MM.1S (cell line): ENCODE measurements at places on chromosomes 2 and 18.

- no peaks in the 10 kb centered on the region for H3K4me1 ChIP-seq
- H3K27ac ChIP-seq = no peak within 1 kb of the TSS
- DNase-seq = no peak
These were observed at the start of gene SERPINB7 for GRCh38 chr18:63775166-63775730. Gene SERPINB7, plus strand, starts transcription at chr18:63775418. Its CDS starts 6,955 bp downstream, at chr18:63782373.

DNA sequence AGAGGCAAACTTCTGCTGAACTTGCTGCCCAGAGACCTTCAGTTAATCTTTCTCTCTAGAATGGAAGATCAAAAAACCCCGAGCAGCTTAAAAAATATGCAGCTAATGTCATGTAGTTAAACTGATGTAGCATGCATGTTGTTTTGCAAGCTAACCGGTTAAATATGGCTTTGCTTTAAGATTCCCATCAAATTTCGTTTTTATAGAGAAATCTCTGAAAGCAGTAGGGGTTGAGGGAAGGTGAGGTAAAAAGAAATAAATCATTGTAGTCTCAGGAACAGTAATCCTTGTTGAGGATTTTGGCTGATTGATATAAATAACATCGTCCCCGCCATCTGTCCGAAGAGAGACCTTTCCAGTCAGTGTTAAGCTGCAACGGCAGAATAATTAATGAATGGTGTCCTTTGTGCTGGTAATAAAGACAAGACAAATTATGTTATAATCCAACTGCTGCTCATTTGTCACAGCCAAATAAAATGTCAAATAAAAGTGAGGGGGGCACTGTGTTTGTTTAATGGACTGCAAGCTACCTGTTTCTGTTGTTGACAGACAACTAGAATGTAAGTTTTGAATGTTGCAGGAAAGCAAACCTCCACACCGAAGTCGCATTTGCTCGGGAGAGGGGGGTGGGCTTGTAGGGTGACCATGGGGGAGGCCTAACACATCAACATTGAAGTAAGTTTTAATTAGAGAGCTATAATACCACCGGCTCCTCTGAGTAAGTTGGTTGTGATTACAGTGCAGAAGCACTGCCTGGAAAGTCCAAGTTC lies 555.5 kb downstream of the ARHGAP15 start:
- no peak for DNase-seq
- H3K36me3 ChIP-seq = no peaks in the 10 kb centered on the region
- H3K27me3 ChIP-seq = no peaks in the 10 kb centered on the region
- no peak overlapping the region for H3K27ac ChIP-seq

GRCh38 chr2:182543741-182544525 lies 117.1 kb upstream of the PDE1A start:
- no peaks in the 10 kb centered on the region for H3K36me3 ChIP-seq
- H3K27ac ChIP-seq = no peak overlapping the region
- H3K27me3 ChIP-seq = no peaks in the 10 kb centered on the region
- peaks cover 19% of the 10 kb centered on the region for H3K4me1 ChIP-seq
- H3K4me3 ChIP-seq = no peak overlapping the region

DNA sequence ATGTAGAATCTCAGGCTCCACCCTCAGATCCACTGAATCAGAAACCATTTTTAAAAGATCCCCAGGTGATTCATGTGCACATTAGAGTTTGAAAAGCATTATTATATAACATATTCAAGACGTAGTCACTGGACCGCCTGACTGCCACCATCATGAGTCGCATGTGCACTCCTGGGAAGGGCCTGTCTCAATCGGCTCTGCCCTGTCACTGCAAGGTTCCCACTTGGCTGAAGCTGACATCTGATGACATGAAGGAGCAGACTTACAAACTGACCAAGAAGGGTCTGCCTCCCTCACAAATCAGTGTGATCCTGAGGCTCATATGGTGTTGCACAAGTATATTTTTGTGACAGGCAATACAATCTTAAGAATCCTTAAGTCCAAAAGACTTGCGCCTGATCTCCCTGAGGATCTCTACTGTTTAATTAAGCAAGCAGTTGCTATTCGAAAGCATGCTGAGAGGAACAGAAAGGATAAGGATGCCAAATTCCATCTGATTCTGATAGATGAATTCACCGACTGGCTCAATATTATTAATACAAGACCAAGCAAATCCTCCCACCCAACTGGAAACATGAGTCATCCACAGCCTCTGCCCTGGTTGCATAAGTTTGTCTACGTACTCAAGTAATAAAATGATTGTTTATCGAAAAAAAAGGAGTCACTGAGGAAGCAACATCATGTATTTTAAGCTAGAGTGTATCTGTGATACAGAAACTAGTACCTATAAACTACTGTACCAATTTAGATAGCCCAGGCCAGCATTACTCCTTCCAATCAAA lies 26.2 kb downstream of the ATAD2B start:
- no peaks in the 10 kb centered on the region for H3K36me3 ChIP-seq
- no peaks in the 10 kb centered on the region for H3K27me3 ChIP-seq
- DNase-seq = no peak
- no peaks in the 10 kb centered on the region for H3K4me1 ChIP-seq

- no peaks in the 10 kb centered on the region for H3K36me3 ChIP-seq
- H3K27ac ChIP-seq = no peak overlapping the region
- peak; percentile 82 for DNase-seq
- H3K4me3 ChIP-seq = no peak overlapping the region
These were observed 45.9 kb upstream of the ITGA4 start for GRCh38 chr2:181411105-181411849.

- H3K27ac ChIP-seq = peak within 1 kb of the TSS; percentile 5; the same call in 1 of the 2 replicates
- H3K4me1 ChIP-seq = peaks cover 13% of the 10 kb centered on the region; the same call in 1 of the 2 replicates
- DNase-seq = peak; percentile 89
- H3K36me3 ChIP-seq = no peaks in the 10 kb centered on the region
- H3K27me3 ChIP-seq = no peaks in the 10 kb centered on the region
These were observed at the start of gene MTERF4 for GRCh38 chr2:241102239-241102803. Gene MTERF4, minus strand, starts transcription at chr2:241102287. Its CDS starts 14 bp downstream, at chr2:241102273.

DNA sequence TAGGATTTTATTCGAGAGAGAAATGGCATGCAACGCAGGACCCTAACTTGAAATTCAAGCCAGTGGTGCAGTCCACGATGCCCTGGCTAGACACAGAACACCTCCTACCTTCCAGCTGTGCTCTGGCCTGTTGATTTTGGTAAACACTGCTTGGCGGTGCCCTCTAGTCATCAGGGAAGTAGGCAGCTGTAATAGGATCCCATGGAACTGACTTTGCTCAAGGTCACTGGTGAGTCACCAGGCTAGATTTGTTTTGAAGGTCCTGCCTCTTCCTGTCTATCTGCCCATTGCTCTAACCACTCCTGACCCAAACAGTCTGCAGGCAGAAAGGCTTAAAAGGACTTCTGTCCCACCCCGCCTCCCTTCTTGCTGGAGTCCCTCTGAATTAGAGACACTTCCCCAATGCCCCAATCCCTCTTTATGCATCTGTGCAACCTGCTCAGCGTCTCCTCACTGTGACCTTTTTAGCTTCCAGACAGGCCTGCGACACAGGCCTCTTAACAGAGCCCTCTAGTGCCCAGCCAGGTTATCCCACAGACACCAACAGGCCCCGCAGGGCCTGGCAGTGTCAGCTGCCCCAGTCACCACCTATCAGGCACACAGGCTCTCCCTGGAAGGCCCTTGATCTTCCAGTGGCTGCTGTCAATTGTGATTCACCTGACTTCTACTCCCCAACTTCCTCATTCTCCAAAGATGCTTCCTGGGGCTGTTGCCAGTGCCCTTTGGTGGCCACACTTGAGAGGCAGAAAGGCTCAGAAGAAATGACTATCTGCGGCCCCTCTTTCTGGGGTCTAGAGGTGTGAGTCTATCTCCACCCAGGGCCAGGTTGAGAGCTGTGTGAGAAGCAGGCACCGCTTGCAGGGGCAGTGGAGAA lies 5.2 kb downstream of the TMEM127 start:
- no peaks in the 10 kb centered on the region for H3K36me3 ChIP-seq
- peak; percentile 85 for DNase-seq
- no peaks in the 10 kb centered on the region for H3K27me3 ChIP-seq

GRCh38 chr2:14530506-14530905 lies 102.0 kb upstream of the LRATD1 start:
- DNase-seq = no peak
- no peaks in the 10 kb centered on the region for H3K4me1 ChIP-seq
- no peaks in the 10 kb centered on the region for H3K36me3 ChIP-seq
- no peak overlapping the region for H3K4me3 ChIP-seq
- H3K27ac ChIP-seq = no peak overlapping the region
- H3K27me3 ChIP-seq = no peaks in the 10 kb centered on the region

GRCh38 chr2:45902781-45903375 lies 251.4 kb downstream of the PRKCE start:
- no peaks in the 10 kb centered on the region for H3K27me3 ChIP-seq
- H3K4me3 ChIP-seq = no peak overlapping the region
- H3K36me3 ChIP-seq = no peaks in the 10 kb centered on the region
- peaks cover 14% of the 10 kb centered on the region for H3K4me1 ChIP-seq

GRCh38 chr2:220315098-220315823 lies 687.8 kb downstream of the SLC4A3 start:
- no peak overlapping the region for H3K4me3 ChIP-seq
- no peaks in the 10 kb centered on the region for H3K27me3 ChIP-seq
- DNase-seq = no peak
- no peaks in the 10 kb centered on the region for H3K4me1 ChIP-seq

DNA sequence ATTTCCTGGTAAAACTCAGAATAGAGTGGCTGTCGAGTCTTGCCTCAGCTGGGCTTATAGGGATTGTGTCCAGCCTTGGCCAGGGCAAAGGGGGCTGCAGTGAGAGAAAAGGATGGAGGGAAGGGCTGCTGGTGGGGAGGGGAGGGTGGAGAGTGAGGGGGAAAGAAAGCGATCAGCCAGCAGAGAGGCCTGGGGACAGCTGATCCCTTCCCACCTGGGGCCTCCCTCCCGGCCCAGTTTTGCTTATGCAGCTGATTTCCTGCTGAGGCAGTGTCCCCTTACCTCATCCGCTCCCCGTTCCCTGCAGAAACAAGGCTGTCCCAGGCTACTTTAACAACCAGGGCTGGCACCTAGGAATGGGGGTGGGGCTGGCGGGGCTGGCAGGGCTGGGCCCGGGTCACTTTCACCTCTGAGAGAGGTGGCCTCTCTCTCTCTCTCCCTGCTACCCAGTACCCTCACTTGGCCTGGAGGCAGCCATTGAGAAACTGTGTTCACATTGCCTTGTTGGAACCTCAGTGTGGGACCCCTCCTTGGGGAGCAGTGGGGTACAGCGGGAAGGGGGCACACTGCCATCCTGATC lies 12.2 kb upstream of the GMPPA start:
- DNase-seq = no peak
- no peaks in the 10 kb centered on the region for H3K36me3 ChIP-seq
- H3K27ac ChIP-seq = no peak overlapping the region
- H3K27me3 ChIP-seq = peaks cover 99% of the 10 kb centered on the region

- no peaks in the 10 kb centered on the region for H3K27me3 ChIP-seq
- no peak overlapping the region for H3K27ac ChIP-seq
- no peaks in the 10 kb centered on the region for H3K36me3 ChIP-seq
- no peak for DNase-seq
- no peak overlapping the region for H3K4me3 ChIP-seq
These were observed 91.0 kb upstream of the FZD5 start for GRCh38 chr2:207860685-207861084.

DNA sequence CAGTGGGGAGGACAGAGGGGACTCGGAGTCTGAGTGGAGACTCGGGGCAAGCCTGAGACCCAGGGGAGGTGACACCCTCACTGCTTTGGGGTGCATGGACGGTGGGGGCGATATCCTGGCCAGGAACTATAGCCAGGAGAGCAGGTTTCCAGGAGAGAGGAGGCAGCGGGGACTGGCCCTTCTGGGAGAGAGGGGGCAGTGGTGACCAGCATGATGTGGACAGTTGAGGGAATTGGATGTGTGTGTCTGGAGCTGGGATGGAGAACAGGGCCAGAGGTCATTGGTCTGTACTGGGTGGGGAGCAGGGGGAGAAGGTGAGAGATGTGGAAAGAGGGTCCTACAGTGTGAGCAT lies 63.6 kb downstream of the ACKR3 start:
- H3K4me1 ChIP-seq = no peaks in the 10 kb centered on the region

DNA sequence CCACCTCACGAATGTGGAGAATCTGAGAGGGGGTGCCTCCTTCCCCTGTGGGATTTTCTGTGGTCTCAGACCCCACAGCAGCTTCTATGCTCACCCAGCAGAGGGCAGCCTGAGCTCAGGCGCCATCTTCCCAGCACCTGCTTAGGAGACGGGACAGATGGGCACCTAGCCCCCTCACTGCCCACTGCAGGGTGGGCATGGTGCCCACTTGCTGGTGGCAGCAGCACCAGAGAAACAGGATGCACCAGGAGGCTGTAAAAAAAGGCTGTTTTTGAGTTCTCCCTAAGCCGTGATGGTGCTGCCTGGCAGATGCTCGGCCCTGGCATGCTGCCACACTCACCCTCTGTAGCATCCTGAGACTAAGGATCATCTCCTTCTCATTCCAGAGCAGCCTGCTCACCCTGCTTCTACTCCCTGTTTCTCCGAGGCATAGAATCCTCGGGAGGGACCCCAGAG lies 19.1 kb upstream of the SLC20A1 start:
- peaks cover 19% of the 10 kb centered on the region for H3K4me1 ChIP-seq
- H3K36me3 ChIP-seq = no peaks in the 10 kb centered on the region
- H3K4me3 ChIP-seq = no peak overlapping the region
- H3K27me3 ChIP-seq = peaks cover 43% of the 10 kb centered on the region
- peak; percentile 44 for DNase-seq

DNA sequence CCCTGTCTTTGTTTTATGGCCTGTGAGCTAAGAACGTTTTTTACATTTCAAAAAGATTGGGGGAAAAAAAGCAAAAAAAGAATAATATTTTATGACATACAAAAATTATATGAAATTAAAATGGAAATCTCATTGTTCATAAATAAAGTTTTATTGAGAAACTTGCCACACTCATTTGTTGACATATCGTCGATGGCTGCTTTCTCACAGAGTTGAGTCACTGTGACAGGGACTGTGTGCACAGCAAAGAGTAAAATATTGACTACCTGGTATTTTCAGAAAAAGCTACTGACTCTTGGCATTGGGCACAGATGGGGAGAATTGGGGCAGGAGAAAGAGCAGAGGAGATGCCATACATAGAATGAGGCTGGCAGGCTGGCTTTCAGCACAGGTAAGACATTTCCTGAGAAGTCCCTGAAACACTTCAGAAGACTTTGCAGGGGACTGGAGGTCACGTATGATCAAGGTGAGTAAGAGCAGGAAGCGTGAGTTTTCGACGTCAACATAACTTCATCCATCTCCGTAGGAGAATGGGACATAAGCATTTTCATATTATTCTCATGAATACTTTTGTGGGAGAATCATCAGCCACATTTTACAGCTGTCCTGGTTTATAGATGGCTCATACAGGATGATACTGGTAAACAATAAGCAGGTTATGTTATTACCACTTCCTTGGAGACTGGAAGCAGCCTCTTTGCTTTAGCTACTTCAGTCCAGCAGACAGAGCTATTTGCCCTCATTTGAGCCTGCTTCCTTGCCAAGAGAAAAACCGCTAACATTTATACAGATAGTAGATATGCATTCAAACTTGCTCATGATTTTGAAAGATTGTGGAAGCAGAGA lies 32.5 kb upstream of the PUM2 start:
- no peaks in the 10 kb centered on the region for H3K4me1 ChIP-seq
- H3K27me3 ChIP-seq = no peaks in the 10 kb centered on the region
- no peaks in the 10 kb centered on the region for H3K36me3 ChIP-seq
- DNase-seq = no peak
- H3K4me3 ChIP-seq = no peak overlapping the region

GRCh38 chr18:13530033-13530878 lies 196.1 kb downstream of the FAM210A start:
- no peaks in the 10 kb centered on the region for H3K27me3 ChIP-seq
- H3K27ac ChIP-seq = no peak overlapping the region
- H3K36me3 ChIP-seq = no peaks in the 10 kb centered on the region
- no peak for DNase-seq

- no peaks in the 10 kb centered on the region for H3K27me3 ChIP-seq
- no peak overlapping the region for H3K27ac ChIP-seq
- no peak overlapping the region for H3K4me3 ChIP-seq
These were observed 9.4 kb downstream of the CAPG start for GRCh38 chr2:85400541-85401463.
